ENCODE measurements at places on chromosomes 2 and 18.

GRCh38 chr2:216406826-216407225, 5.5 kb upstream of the SMARCAL1 start:
- DNase-seq = no peak

GRCh38 chr2:171100370-171100769, 60.3 kb downstream of the TLK1 start:
- DNase-seq = no peak

DNA sequence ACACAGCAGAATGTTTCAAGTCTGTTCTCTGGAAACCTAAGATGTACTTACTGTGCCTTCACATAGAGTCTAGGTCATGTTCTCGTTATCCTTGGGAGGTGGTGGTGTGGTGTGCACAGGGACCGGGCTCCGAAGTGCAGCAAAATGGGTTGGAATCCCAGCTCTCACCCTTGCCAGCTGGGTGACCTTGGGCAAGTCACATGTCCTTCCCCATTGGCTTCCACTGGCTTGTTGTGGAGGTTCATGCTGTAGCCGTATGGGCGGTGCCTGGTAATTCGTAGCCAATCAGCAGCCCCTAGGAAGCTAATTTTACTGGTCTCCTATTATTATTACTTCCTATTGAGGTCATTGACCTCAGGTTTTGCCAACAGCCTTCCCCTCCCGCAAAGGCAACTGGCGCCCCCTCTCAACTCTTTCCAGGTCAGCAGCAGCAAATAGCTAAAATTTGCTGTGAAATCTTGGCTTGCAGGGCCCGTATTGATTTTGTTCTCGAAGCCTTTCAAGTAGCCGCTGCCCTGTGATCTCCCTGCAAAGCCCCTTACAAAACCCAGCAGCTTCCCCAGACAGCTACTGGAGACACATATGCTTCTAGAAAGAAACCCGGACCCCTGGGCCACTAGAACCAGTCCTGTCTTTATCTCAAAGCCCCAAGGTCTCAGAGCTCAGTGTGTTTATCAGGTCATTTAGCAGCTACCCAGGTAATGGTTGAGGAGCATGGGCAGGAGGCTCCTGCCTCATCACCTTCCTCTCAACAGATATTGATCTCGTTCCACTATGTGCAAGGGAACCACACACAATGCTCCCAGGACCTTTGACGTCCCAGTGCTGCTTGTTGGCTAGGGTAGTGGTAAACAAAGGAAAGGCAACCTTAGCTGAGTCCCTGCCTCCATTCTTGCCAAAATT, 66.5 kb upstream of the SLC1A4 start:
- no peak for DNase-seq

- no peak for DNase-seq
Measured at GRCh38 chr2:46921676-46922448, 6.3 kb upstream of the MCFD2 start.

- DNase-seq = no peak
Measured at GRCh38 chr2:64641599-64641998, 12.1 kb downstream of the SERTAD2 start.

DNA sequence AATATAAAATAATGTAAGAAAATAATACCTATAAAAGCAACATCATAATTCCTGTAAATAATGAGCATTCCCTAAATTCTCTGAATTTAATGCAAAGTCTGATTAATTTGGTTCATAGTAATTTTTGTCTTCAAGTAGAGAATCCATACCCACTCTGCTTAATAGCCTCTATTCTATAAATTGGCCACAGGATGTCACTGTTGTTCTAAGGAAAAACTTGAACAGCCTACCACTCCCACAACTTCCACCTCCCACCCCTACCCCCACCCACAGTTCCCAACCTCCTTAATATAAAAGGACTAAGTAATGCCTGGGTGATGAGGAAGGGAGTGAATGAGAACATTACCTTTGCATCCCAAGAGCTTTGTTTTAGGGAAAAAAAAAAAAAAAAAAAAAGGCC, 27.2 kb upstream of the BBS5 start:
- DNase-seq = no peak

DNA sequence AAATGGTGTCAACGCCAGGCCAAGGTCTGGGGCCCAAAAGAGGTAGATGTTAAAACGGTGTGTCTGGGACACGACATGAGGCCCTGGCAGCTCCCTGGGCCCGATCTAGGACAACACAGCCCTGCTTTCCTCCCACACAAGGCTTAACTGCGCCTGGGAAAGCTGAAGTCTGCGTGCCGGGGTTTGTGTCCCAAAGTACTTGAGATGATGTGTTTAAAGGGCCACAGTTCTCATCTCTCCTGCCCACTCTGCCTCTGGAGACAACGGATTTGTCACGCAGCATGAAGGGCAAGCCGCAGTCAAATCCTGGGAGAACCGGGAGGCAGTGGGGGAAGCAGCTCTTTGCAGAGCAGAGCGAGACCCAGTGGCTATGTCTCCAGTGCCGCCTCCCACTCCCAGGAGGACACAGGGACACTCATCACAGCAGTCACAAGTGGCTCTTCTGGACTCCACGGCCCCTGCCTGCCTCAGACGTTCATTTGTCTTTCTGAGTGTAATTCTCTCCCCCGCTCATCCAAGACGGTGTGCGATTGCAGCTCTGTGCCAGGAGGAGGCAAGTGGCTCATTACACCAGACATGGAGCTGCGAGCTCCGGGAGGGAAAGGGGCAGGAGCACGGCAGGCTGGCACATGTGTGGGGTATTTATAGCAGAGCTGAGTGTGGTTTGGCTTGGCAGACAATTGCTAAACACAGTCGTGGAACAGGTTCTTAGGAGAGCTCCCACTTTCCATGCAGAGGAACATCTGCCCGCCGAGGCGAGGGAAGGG, 57.7 kb upstream of the SEMA4C start:
- no peak for DNase-seq

DNA sequence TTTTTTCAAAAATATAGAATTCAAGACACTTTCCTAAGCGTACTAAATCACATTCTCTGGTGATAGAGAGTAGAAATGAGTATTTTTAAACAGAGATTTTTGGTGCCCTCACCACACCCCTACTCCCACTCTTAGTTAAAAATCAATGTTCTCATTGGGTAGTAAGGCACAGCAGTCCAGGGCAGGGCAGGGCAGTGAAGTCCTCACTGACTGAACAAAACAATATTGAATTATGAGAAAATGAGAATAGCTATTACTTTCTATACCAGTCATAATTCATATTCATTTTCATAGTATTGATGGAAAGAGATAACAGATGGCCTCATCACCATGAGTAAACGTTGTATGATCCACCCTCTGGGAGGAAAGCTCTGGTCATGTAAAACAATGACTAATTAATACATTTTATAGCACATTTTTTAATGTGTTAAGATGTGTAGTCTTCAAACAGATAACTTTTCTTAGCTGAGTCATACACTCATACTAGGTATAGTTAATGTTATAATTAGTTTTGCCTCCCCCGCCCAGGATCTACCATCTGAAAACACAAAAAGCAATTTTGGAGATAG, 686.1 kb downstream of the KCNJ3 start:
- no peak for DNase-seq

GRCh38 chr18:55380589-55380988, 207.4 kb downstream of the TCF4 start:
- no peak for DNase-seq

DNA sequence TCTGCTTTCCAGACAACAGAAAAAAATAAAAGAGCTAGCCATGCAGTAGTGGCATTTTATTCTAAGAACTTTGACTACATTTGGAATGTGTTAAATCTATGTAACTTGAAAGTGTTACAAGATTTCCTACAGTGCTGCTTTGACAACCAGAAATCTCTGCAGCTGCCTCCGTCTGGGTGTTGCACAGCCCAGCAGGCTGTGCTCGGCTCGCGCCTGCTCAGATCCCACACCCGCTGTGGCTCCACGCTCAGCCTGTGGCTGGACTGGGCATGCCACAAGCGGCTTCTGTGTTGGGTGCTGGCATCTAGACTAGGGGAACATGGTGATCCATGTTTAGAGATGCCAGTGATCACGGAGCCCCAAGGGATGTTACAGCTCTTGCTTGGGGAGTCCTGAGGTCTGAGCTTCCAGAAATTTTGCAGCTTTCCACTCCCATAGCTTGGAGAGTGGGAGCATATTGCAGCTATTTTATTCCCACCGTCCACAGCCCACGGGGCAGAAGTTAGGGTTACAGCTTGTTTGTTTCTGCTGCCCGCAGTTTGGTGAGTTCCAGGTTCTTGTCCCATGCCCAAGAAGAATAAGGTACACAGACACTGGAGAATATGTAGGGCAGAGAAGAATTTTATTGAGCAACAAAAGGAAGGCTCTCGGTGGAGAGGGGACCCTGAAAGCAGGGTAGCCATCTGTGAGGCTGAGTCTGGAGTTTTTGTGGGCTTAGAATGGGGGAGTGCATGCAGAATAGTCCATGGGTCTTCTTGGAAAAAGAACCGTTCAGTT, 44.1 kb downstream of the FAM171B start:
- no peak for DNase-seq

- peak; percentile 64 for DNase-seq
Measured at GRCh38 chr2:128473175-128474035, 154.7 kb upstream of the HS6ST1 start.

DNA sequence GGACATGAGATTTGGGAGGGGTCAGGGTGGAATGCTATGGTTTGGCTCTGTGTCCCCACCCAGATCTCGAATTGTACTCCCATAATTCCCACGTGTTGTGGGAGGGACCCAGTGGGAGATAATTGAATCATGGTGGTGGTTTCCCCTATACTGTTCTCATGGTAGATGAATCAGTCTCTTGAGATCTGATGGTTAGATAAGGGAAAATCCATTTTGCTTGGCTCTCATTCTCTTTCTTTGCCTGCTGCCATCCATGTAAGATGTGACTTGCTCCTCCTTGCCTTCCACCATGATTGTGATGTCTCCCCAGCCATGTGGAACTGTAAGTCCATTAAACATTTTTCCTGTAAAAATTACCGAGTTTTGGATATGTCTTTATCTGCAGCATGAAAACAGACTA, 80.9 kb upstream of the GALNT5 start:
- DNase-seq = no peak

DNA sequence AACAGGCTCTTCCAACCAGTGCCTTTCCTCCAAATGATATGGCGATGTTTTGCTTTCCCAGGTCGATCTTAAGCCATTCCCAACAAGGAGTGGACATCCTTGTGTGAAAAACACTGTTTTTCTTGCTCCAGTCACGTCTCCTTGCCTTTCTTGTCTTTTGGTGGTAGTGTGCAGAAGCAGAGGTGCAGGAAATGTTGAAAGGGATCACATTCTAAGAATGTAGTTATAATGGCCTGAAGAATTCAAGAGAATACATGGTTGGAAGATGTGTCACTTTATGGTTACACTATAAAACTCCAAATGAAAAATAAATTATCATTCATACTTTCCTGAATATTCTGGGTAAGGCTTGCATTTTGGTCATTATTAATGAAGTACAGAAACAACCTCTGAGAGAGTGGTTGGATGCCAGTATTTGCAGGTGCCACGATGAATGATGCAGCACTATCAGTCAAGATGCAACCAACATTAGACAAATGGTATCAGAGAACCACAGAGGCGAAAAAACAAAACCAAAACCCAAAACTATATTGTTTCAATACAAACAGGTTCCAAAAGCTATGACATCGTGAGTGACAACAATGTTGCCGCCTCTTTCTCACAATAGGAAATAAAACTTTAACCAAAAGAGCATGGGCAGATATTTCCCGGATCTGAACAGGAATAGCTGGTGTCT, 27.5 kb upstream of the POLE4 start:
- no peak for DNase-seq

- DNase-seq = no peak
Measured at GRCh38 chr2:80080957-80081356, 223.6 kb downstream of the LRRTM1 start.

DNA sequence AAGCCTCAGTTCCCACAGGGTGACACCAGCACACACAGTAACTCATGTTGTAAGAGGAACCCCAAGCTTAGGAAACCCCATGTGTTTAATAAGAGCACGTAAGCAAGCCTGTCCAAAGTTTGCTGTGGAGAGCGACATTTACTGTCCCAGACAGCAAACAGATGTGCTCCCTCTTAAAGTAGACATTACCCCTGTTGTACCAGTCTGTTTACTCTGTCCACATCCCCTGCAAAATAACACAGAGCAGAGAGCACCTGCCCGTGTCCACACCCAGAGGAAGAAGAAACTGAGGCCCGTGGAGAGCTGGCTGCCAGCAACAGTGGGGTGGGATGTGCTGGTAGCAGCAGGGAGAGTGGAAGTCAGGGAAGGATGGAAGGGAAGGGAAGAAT, 243.5 kb downstream of the GBX2 start:
- no peak for DNase-seq

DNA sequence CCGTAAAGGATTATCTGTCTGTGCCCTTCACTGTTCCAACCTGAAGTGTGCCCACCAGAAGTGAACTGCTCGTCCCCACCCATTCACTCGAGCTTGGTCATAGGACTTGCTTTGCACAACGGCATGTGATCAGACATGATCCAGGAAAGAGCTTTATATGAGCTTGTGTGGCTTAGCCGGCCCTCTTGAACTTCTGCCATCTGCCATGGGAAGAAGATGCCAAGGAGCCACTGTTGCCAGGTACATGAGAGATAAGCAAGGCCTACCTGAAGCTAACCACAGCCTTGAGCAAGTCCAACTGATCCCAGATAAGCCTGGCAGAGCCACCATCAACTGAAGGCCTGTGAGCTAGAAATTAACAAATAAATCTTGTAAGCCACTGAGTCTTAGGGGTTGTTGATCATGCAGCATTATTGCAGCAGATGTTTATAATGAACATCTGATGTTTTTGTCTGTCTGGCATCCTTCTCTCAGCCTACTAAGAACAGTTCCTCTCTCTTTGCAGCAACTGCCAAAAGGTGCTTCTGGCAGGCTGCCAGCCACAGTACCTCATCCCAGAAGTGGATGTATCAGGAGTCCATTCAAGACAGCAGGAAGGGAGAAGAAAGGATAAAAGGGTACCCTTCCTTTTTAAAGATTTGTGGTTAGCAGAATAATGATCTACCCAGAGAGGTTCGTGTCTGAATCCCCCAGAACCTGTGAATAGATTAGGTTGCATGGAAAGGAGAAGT, 16.8 kb downstream of the DBI start:
- no peak for DNase-seq

DNA sequence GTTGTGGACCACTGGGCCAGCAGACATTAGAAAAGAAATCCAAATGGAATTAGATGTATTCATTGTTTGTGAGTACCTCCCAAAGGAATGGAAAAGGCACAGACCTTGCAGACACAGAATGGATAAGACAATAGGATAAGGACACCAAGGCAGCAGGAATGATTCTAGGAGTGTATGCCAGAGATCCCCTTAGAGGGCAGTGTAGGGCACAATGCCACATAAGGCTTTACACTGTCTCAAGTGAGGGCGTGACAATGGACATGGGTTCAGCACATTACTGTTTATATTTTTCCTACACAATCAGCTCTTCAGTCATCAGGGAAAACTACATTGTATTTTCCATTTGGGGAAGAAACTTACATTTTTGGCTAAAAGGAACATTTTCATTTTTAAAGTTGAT, 250.9 kb downstream of the PTH2R start:
- DNase-seq = no peak

DNA sequence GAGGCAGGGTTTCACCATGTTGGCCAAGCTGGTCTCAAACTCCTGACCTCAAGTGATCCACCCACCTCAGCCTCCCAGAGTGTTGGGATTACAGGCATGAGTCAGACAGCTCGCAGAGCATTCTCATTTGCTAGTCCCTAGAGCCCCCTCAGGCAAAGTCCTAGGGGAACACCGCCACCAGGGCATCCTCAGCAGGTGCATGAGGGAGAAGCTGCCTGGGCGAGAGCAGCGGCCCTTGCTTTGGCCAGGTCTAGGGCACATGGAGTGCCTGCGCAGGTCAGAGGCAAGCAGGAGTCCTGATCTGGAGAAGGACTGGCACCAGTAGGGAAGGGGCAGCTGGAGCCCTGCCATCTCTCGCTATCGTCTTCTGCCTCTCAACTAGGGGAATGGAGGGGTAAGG, 32.4 kb downstream of the NGEF start:
- no peak for DNase-seq

Measured in stimulated activated CD8-positive, alpha-beta memory T cell treated with anti-CD3 and anti-CD28 coated beads, Interleukin-7, amount 100 ng/mL, for 48 hours (primary cell).